ENCODE measurements at places on chromosomes 11 and 22. TPM values are rescaled to one million over a fixed set of nuclear protein-coding genes. Genes with fewer than 3 reads are reported as not detected.

DNA sequence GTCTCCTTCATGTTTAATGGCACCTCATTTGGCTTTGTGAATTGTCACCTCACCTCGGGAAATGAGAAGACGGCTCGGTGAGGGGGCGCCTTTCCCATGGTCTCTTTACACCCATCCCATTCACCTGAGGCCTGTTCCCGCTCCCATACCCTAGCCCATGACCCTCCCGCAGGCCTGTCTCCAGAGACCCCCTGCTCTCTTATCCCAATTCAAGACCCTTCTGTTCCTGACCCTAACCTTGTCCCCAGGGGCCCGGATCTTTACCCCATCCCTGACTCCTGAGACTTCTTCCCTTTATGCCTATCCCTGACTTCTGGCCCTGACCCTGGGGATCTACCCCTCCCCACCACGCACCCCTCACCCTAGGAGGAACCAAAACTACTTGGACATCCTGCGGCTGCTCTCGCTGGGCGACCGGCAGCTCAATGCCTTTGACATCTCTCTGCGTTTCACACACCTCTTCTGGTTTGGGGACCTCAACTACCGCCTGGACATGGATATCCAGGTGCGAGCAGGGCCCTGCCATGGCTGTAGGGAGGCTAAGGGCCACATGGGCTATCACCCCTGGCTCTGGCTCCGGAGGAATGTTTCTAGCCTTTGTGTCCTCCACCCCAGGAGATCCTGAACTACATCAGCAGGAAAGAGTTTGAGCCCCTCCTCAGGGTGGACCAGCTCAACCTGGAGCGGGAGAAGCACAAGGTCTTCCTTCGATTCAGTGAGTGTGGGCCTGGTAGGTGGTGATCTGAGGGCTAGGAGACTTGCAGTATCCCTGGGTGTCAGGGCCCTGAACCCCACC, 7.9 kb downstream of the INPPL1 start:
- no peaks in the 10 kb centered on the region for H3K36me3 ChIP-seq
- no peak overlapping the region for H3K27ac ChIP-seq
- H3K4me1 ChIP-seq = no peaks in the 10 kb centered on the region
- H3K27me3 ChIP-seq = no peaks in the 10 kb centered on the region

MIAT gene
- 2.6 TPM for total RNA-seq

HIC2 gene
- 4.0 TPM for total RNA-seq

DNA sequence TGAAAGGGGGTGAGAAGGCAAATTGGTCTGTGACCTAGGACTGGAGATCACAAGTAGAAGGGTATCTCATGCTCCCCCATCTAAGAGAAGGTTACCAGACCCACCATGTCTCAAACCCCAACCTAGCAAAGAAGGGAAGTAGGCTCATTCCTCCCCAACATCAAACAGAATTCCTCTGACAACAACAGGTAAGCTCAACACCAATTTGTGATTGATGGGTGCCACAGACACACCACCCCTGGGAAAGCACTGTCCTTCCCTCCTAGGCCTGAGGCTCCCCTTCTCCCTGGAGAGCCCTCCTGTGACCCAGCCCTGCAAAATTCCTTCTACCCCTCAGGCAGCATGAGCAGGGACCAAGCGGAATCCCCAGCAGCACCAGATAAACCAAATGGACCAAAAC, 154.3 kb downstream of the BUD13 start:
- H3K27me3 ChIP-seq = no peaks in the 10 kb centered on the region
- no peaks in the 10 kb centered on the region for H3K4me1 ChIP-seq
- no peak for DNase-seq
- no peak overlapping the region for H3K4me3 ChIP-seq
- no peaks in the 10 kb centered on the region for H3K36me3 ChIP-seq
- H3K27ac ChIP-seq = no peak overlapping the region

- H3K4me3 ChIP-seq = no peak overlapping the region
- no peak overlapping the region for H3K27ac ChIP-seq
- H3K4me1 ChIP-seq = peaks cover 14% of the 10 kb centered on the region
- DNase-seq = no peak
- peaks cover 8% of the 10 kb centered on the region for H3K27me3 ChIP-seq
These were observed 7.1 kb upstream of the ADORA2A start for GRCh38 chr22:24420072-24420976.

USH1C gene
- 20.8 TPM for total RNA-seq

DNA sequence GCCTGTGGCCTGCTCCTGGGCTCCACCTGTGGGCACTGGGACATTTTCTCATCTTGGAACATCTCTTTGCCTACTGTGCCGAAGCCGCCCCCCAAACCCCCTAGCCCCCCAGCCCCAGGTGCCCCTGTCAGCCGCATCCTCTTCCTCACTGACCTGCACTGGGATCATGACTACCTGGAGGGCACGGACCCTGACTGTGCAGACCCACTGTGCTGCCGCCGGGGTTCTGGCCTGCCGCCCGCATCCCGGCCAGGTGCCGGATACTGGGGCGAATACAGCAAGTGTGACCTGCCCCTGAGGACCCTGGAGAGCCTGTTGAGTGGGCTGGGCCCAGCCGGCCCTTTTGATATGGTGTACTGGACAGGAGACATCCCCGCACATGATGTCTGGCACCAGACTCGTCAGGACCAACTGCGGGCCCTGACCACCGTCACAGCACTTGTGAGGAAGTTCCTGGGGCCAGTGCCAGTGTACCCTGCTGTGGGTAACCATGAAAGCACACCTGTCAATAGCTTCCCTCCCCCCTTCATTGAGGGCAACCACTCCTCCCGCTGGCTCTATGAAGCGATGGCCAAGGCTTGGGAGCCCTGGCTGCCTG, 1.4 kb downstream of the SMPD1 start:
- DNase-seq = no peak
- H3K4me1 ChIP-seq = peaks cover 41% of the 10 kb centered on the region
- H3K27ac ChIP-seq = no peak overlapping the region
- no peaks in the 10 kb centered on the region for H3K36me3 ChIP-seq

GRCh38 chr11:5107285-5107684, 30.9 kb downstream of the OR52A5 start:
- H3K27ac ChIP-seq = no peak overlapping the region
- H3K4me1 ChIP-seq = no peaks in the 10 kb centered on the region
- no peaks in the 10 kb centered on the region for H3K36me3 ChIP-seq
- no peak for DNase-seq
- H3K4me3 ChIP-seq = no peak overlapping the region
- H3K27me3 ChIP-seq = no peaks in the 10 kb centered on the region

DNA sequence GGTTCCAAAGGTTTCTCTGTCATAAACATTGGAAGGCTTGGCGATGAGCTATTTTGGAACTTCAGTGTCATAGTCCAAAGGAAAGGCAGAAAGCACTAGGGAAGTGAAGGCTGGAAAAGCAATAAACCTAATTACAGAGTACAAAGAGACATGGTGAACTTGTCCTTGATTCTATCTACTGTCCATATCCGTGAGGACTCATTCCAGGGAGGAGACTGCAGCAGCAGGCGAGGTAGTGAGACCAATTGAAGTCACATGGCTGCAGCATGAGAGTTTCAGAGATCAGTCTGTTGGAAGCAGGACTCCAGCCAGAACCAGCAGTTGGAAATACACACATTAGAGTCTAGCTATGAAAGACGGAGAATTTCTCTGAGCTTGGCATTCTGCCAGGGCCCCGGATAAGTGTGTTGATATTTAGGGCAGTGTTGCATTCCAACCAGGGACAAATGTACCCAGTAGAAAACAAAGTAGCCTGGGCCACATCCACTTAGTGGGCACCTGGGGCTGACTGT, 54.1 kb upstream of the ARHGAP42 start:
- H3K27ac ChIP-seq = no peak overlapping the region
- no peaks in the 10 kb centered on the region for H3K27me3 ChIP-seq
- H3K4me1 ChIP-seq = peaks cover 5% of the 10 kb centered on the region
- no peaks in the 10 kb centered on the region for H3K36me3 ChIP-seq
- no peak overlapping the region for H3K4me3 ChIP-seq

DNA sequence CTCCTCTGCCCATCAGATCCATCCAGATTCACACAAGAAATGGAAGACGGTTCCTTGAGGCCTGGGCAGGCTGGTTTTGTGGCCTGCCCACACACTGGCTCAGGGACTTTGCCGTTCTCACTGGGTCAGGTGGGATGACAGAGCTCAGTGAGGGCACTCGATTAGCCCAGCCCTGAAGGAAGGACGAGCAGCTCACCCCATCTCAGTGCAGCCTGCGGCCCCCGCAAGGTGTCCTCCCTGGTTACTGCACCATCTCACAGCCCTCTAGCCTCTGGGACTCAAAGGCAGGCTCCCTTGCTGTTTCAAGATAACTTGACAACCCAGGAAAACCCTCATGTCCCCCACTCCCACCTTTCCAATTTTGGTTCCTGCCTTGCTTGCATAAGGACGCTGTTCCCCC, 4.2 kb downstream of the SLC16A8 start:
- no peak overlapping the region for H3K27ac ChIP-seq
- DNase-seq = no peak
- H3K27me3 ChIP-seq = no peaks in the 10 kb centered on the region
- peaks cover 23% of the 10 kb centered on the region for H3K4me1 ChIP-seq
- no peaks in the 10 kb centered on the region for H3K36me3 ChIP-seq

DNA sequence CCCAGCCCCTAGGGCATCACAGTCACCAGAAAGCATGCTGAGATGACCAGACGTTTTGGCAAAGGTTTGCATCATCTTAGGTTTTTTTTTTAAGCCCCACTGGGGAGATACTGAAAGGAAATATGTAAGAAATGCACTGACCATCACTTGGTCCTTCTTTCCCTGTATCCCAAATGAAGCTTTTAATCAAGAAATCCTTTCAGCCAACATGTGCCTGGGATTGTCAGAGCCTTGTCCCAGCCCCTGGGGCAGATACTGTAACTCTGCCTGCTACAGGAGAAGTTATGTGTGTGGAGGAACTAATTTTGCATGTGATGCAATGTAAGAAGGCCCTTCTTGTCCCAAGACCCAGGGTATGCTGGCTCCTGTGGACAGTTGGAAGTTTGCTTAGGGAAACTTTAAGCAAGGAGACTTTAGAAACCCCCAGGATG, 65.6 kb downstream of the PPFIBP2 start:
- no peak for DNase-seq
- no peak overlapping the region for H3K27ac ChIP-seq
- no peaks in the 10 kb centered on the region for H3K27me3 ChIP-seq
- peaks cover 10% of the 10 kb centered on the region for H3K4me1 ChIP-seq

GRCh38 chr11:61671527-61671926, 8.7 kb upstream of the DAGLA start:
- no peaks in the 10 kb centered on the region for H3K36me3 ChIP-seq
- no peak overlapping the region for H3K27ac ChIP-seq
- H3K4me3 ChIP-seq = no peak overlapping the region
- H3K27me3 ChIP-seq = no peaks in the 10 kb centered on the region
- peaks cover 45% of the 10 kb centered on the region for H3K4me1 ChIP-seq

DNA sequence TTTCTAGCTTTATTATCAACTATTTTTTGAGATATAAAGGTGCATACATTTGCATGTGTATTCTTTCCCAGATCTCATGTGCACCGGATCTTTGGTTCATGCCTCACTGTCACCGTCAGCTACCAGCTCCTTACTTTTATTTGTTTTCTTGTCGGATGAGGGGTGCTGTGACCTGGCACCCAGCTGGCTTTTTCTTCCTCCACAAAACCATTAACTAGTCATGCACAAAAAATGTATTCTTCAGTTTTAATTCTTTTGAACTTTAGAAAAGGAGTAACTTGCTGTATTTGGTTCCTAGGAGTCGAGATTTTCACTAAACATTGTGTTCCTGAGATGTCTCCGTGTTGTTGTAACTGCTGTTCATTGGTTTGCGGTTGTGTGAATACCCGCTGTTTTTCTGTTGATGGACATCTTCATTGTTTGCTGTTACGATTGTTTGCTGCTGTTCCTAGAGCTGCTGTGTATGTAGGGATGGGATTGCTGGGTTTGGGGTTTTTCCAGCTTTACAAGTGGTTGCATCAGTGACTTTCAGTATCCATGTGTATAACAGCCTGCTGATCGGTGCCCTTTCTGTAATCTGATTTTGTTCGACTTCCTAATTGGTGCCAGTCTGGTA, 39.4 kb downstream of the MOV10L1 start:
- no peak overlapping the region for H3K27ac ChIP-seq
- no peaks in the 10 kb centered on the region for H3K36me3 ChIP-seq
- H3K4me1 ChIP-seq = no peaks in the 10 kb centered on the region
- no peak overlapping the region for H3K4me3 ChIP-seq

DNA sequence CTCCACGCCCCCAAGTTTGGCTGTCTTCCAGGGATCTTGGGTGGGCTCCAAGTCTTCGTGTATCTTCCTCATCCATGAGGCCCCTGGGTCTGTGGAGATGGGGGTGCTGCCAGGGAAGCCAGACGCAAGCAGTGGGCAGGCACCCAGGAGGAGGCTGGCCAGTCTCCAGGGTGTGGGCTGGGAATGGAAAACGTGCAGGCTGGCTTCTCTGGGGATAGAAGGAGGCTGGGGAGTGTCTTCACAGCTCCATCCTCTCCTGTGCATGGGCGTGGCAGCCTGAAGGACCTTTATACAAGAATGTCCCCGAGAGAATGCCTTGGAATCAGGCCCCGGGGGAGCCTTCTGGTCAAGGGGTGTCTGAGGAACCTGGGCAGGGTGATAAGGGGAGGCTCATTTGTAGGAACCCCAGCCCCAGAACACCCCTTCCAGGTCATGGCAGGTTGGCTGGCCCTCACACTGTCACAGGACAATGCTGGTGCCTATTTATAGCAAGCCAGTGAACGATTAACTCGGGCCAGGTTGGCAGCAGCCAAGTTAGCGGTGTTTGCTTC, 14.0 kb downstream of the SGSM1 start:
- H3K27ac ChIP-seq = peak overlapping the region; percentile 69
- peaks cover 35% of the 10 kb centered on the region for H3K4me1 ChIP-seq
- H3K36me3 ChIP-seq = no peaks in the 10 kb centered on the region
- no peak overlapping the region for H3K4me3 ChIP-seq
- peak; percentile 70 for DNase-seq

MEI1 gene
- total RNA-seq = not detected

CD3E gene
- total RNA-seq = 0.99 TPM

GRCh38 chr11:2237457-2238238, 32.7 kb downstream of the ASCL2 start:
- no peak overlapping the region for H3K27ac ChIP-seq
- H3K27me3 ChIP-seq = no peaks in the 10 kb centered on the region
- no peak for DNase-seq
- H3K4me1 ChIP-seq = no peaks in the 10 kb centered on the region
